Endodermal cell (in vitro differentiated cells): ENCODE measurements at places on chromosomes 6 and 20. TPM values are rescaled to one million over a fixed set of nuclear protein-coding genes. Genes with fewer than 3 reads are reported as not detected.

The ASCC3 gene
- 38.7 to 47.7 TPM (median 40.0 TPM) in 3 replicates for total RNA-seq

The MYBL2 gene
- 91.8 to 190 TPM (median 182 TPM) in 3 replicates for total RNA-seq

The LGSN gene
- 0.37 TPM in 1 of 2 replicates, not detected in the other for total RNA-seq

The DNAH8 gene
- not detected in 3 replicates for total RNA-seq

The SUMO4 gene
- total RNA-seq, result 1.9 and 2.4 TPM in 2 replicates

The ELOVL4 gene
- 7.2 and 7.4 TPM in 2 replicates for total RNA-seq

The MAD2L1BP gene
- 32.7 and 36.6 TPM in 2 replicates for total RNA-seq

The APCDD1L gene
- 6.4 and 7.8 TPM in 2 replicates for total RNA-seq

The ANKRD66 gene
- not detected in 2 replicates for total RNA-seq

The C20orf141 gene
- total RNA-seq, result not detected in 2 replicates

The IRAK1BP1 gene
- 4.4 to 6.4 TPM (median 5.9 TPM) in 3 replicates for total RNA-seq

The SLC22A16 gene
- not detected in 3 replicates for total RNA-seq

The POLH gene
- 11.2 and 13.0 TPM in 2 replicates for total RNA-seq

The NR2E1 gene
- total RNA-seq, result not detected in 2 replicates

The CYP21A2 gene
- total RNA-seq, result 0.63 TPM in 1 of 2 replicates, not detected in the other

The TMEM14B gene
- total RNA-seq, result 242 to 272 TPM (median 242 TPM) in 3 replicates

The MAK gene
- total RNA-seq, result 0.18 to 0.33 TPM (median 0.32 TPM) in 3 replicates

The AVP gene
- not detected in 2 replicates for total RNA-seq

The RXRB gene
- 25.8 to 34.1 TPM (median 27.2 TPM) in 3 replicates for total RNA-seq

The ZNFX1 gene
- 7.1 to 8.6 TPM (median 8.1 TPM) in 3 replicates for total RNA-seq

The RRAGD gene
- total RNA-seq, result 0.93 to 20.7 TPM (median 0.95 TPM) in 3 replicates

The MEI4 gene
- total RNA-seq, result 0.45 and 0.62 TPM in 2 replicates

The KHDRBS2 gene
- total RNA-seq, result 7.2 and 11.4 TPM in 2 replicates

The UST gene
- total RNA-seq, result 12.7 to 17.0 TPM (median 15.3 TPM) in 3 replicates

The PI16 gene
- total RNA-seq, result not detected in 3 replicates

The LTV1 gene
- 6.2 to 30.8 TPM (median 26.8 TPM) in 3 replicates for total RNA-seq

The DNMT3B gene
- total RNA-seq, result 283 and 368 TPM in 2 replicates

The BICRAL gene
- total RNA-seq, result 11.0 and 11.6 TPM in 2 replicates

The FILIP1 gene
- total RNA-seq, result 0.35 and 0.66 TPM in 2 replicates

The ADGRF5 gene
- not detected in 2 replicates for total RNA-seq

The BPIFA1 gene
- total RNA-seq, result 1.4 and 2.3 TPM in 2 replicates

The OXT gene
- not detected in 3 replicates for total RNA-seq
